NCI-H1092 (cell line): ENCODE measurements at places on chromosomes 7 and 10.

- no peak for DNase-seq
These were observed 5.0 kb downstream of the CD36 start for GRCh38 chr7:80643336-80643915.

GRCh38 chr10:43075612-43076003, 1.3 kb upstream of the RET start:
- DNase-seq, result no peak

GRCh38 chr7:151566897-151567320, 47.2 kb upstream of the RHEB start:
- no peak for DNase-seq

GRCh38 chr10:105797234-105797890, 1156.3 kb downstream of the SORCS3 start:
- no peak for DNase-seq

DNA sequence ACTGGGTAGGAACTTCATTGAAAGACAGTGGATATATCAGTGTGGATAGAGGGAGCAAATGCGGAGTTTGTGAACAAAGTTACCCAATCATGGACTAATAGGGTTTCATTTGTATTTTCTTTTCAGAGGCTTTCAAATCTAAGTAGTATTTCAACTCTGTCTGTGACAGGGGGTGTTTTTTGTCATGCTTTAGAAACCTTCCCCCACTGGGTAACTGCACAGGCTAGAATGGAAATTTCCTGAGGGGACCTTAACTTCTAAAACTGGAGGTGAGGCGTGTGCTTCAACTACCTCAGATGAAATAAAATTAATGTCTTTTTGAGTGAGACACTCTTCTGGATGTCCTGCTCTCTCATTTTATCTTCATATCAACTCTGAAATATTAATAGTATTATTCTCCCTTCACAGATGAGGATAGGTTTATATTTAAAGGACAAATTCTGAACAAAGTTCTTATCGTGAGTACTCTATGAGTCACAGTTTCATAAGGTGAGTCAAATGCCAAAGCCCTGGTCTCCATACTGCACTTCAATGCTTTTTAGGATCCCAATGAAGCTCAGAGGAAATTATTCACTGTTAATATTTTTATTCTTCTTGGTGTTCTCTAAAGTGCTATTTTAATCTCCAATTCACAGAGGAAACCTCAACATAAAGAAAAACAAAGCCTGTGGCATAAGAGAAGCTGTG, 770.6 kb downstream of the CCSER2 start:
- DNase-seq, result no peak

DNA sequence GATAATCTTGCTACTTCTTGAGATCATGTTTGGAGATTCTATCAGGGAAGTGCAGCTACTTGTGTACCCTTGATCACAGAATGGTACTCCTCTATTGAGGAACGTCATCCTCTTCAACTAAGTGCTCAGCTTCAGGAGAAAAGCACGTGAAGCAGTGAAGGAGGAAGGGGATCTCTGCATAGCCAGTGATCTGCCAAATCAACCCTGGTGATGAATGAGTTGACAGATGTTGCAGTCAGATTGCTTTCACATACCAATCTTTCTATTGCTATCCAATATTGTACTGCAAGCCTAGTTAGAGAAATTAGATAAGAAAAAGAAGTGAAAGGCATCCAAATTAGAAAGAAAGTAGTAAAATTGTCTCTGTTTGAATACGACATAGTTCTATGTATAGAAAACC, 309.4 kb downstream of the TWIST1 start:
- DNase-seq, result no peak

DNA sequence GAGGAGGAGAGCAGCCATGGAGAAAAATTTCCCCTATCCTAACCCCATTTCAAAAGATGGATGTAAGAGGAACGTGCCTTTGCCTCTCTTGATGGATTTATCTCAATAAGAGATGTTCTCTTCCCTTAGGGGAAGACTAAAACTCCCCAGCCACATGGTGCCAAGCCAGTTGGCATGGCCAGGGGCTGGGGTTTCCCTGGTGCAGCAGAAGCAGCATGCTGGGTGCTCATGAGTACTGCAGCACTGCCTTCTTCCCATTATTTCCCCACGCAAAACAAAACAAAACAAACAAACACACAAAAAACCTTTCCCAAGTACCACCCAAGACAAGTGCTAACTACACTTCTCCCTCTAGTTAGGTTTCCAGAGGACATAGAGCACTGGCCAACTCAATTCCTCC, 97.2 kb downstream of the DOCK4 start:
- DNase-seq, result no peak

- DNase-seq, result no peak
These were observed 168.3 kb downstream of the PRKAG2 start for GRCh38 chr7:151708610-151709009.

DNA sequence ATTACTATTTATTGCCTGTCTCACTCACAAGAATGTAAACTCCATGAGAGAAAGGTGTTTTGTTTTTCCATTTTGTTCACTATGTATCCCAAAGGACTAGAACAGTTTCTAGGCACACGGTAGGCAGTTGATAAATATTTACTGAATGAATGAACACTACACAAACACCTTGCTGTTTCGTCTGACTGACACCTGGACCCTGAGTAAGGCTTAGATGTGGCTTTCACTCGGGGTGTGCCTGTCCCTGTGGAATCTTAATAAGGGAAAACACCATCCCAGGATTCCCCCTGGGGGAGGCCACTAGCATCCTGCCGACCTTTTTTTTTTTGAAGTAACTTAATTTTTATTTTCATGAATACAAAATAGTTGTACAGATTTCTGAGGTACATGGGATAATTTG, 66.6 kb upstream of the STEAP1B start:
- DNase-seq, result no peak

- DNase-seq, result no peak
These were observed 76.5 kb downstream of the MICALL2 start for GRCh38 chr7:1382553-1383397.

- no peak for DNase-seq
These were observed 2.8 kb upstream of the ELN start for GRCh38 chr7:74025146-74025545.

- no peak for DNase-seq
These were observed 12.9 kb downstream of the ATP5MF start for GRCh38 chr7:99453105-99453504.
